CD4-positive, alpha-beta memory T cell (primary cell): ENCODE measurements at places on chromosomes 3 and 15. TPM values are rescaled to one million over a fixed set of nuclear protein-coding genes. Genes with fewer than 3 reads are reported as not detected.

GRCh38 chr3:185926445-185926844 is 11.4 kb downstream of the TRA2B start:
- no peak for DNase-seq

DNA sequence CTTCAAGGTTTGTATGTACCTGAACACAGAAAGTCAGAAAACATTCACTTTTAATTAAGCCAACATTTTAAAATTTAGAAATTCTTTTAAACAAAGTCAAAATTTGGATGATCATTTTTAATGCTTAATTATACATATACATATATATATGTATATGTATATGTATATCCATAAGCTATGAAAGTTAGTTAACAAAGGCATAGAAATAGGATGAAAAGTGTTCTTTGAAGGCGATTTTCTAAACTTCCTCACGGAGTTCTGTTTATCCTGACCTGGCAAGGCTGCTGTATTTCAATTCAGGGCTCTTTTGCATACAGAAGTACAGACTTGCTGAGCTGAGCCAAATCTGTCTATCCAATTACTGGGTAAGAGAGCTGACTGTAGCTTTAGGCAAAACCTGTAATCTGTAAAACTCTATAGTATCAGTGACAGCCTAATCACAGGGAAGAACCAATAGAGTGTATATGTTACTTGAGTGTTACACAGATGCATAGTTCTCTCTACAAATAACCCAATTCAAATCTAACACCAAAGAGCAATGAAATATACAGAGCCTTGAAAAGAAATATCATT is 32.1 kb upstream of the THRB start:
- DNase-seq = no peak

DNA sequence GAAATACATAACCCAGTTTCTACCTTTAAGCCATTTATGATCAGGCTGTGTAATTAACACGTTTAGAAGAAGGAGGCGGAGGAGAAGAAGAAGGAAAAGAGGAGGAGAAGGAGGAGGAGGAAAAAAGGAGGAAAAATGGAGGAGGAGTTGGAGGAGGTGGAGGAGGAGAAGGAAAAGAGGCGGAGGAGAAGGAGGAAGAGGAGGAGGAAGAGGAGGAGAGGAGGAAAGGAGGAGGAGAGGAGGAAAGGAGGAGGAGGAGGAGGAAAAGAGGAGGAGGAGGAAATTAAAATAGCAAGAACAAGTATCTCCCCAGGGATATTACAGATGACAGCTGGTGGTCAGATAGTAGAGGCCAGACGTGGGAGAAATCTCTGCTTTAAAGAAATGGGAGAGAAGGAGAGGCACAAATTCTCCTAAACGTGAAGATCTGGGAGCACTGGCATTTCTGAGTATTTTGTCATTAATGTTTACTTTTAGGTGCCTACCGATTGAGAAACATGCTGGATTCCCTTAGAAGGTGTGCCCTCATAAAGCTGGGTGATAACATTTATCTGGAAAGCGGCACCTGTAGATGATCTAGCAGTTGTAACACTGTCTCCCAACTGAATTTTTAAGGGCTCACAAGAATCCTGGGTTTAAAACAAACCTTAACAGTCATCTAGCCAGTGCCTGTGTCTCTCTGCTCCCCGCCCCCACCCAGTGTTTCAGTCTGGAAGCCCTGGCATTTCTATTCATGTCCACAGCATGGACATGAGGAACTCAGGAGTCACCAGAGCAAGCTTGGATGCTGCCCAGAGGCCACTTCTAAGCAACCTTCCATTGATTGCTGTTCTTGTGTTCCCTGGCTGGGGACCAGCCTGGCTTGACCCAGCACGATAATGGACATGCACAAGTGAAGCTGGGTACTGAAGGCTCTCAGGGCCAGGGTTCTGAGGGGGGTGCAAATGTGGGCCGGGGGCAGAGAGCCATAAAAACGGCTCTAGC is 75.2 kb downstream of the CHRNA7 start:
- no peak for DNase-seq

DNA sequence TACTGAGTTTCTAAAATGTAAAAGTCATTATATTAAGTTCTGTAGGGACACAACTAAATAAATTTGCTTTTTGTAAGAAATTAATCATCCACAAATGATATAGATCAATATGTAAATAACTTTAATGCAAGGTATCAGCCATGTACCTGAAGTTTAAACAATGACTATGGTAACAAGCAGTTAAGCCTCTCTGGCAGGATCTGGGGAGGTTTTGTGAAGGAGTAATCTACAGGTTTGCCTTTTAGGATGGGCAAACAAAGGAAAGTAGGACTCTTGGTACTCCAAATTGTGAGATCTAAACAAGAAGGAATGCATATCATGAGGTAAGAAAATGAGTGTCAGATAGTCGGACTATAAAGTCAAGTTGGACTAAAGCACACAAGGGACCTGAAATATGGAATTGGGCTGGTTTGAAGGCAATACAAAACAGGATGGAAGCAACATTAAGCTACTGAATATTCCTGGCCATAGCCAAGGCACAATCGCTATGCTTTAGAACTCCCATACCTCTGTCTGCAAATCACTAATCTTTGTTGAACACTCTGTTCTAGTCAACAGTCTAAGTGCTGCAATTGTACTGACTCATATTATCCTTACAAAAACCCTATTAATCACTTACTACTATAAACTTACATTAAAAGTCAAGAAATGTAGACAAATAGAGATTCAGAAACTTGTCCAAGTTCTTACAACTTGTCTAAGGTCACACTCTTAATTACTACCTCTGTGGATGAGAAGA is 412.8 kb downstream of the DIPK2A start:
- no peak for DNase-seq

Gene SV2B
- 0.03 TPM for total RNA-seq

DNA sequence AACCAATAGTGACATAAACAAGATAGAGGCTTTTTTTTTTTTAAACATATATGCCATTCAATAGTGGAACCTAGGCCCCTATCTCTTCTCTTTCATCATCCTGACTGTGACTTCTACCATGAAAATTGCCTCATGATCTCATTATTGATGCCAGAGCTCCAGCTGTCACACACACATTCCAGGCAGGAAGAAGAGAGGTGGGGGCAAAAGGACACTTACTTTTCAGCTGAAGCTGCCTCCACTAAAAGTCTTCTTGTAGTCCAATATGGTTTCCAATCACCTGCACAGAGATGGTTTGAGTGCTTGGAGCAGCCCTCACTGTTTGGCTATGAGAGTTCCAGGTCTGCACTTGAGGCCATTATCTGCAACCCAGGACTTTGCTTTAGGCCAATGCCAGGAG is 45.0 kb downstream of the CLEC3B start:
- DNase-seq = no peak

GRCh38 chr3:80307844-80308243 is 540.0 kb upstream of the ROBO1 start:
- no peak for DNase-seq

Gene ZNF774
- 0.78 TPM for total RNA-seq

- no peak for DNase-seq
Measured at GRCh38 chr3:16658925-16659793, 53.9 kb upstream of the DAZL start.

DNA sequence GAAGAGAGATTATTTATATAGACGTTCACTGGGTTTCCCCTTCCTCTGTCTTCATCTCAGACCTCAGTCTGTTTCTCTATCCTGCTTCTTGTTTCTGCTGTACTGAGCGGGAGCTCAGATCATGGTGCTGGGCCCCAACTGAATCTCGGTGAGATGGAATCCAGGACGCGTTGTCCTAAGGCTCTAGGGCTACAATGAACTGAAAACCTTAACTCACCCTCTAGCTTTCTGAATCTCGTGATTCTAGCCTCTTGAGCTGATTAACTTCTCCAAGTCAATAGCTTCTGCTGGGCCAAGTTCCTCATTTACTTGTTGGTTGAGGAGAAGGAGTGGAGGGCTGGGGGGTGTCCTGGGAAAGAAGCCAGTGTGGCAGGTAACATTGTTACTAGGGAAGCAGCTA is 32.7 kb upstream of the MAP3K13 start:
- no peak for DNase-seq

Gene WWTR1
- 1.1 TPM for total RNA-seq

DNA sequence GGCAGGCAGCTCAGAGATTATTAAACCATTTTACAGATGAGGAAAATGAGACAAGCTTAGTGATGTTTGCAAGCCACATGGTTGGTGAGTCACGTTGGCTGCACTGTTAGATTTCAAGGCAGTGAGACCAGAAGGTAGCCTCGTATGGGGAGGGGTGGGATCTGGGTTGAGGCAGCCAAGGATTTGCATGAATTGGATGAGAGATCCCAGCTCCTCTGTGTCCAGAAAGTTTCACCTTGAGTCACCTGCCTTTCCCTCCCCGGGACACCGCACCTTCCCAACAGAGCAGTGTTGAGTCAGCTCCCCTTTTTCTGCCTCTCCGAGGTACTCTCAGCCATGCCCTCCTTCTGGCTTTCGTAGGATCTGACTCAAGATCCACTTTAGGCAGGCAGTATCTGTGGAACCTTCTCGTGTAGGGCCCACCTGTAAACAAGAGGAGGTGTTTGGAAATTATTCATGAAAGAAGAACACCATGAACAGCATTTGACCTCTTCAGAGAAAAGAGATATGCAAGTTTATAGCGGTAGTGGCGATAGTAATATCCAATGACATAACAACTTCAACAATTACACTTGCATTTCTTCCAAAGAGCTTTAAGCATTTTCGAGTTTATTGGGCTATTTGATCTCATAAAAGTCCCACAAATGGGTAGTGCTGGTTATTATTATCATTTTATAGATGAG is 46.8 kb upstream of the VPS8 start:
- no peak for DNase-seq

DNA sequence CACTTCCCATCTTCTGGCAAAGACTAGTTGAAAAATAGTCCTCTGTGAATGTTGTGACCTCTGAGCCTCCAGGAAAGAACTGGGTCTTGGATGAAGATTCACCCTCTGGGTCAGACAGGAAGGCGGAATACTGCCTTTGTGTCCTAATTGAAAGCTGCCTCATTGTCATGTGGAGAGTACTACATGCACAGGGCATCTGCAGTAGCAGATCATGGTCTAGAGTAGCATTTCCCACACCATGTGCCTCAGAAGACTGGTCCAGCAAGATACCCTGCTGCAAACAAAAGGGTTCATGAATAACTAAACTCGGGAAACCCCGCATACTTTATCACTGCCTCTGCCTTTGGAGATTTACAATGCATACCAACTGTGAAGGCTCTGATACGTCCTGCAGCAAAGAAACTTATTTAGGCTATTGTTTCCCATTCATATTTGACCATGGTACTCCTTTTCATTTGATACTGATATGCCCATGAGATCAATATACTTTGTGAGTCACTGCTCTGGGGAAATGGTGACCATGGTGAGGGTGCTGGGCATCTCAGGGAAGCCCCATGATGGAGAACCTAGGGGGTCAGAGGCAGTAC is 22.7 kb downstream of the IRAK2 start:
- no peak for DNase-seq

Gene CORO2B
- total RNA-seq = not detected
